Activated naive CD8-positive, alpha-beta T cell treated with anti-CD3 and anti-CD28 coated beads, Interleukin-2, amount 10 ng/mL, durations not matched to agents 7 days and 5 days (primary cell): ENCODE measurements at places on chromosomes 4 and X. TPM values are rescaled to one million over a fixed set of nuclear protein-coding genes. Genes with fewer than 3 reads are reported as not detected.

GPR82 gene
- 1.1 TPM for total RNA-seq

- H3K27ac ChIP-seq: no peak overlapping the region
- no peak overlapping the region for H3K4me3 ChIP-seq
- H3K27me3 ChIP-seq: no peaks in the 10 kb centered on the region
- H3K36me3 ChIP-seq: no peaks in the 10 kb centered on the region
- H3K4me1 ChIP-seq: no peaks in the 10 kb centered on the region
Observed at GRCh38 chr4:74190919-74191397, 33.0 kb downstream of the MTHFD2L start.

DNA sequence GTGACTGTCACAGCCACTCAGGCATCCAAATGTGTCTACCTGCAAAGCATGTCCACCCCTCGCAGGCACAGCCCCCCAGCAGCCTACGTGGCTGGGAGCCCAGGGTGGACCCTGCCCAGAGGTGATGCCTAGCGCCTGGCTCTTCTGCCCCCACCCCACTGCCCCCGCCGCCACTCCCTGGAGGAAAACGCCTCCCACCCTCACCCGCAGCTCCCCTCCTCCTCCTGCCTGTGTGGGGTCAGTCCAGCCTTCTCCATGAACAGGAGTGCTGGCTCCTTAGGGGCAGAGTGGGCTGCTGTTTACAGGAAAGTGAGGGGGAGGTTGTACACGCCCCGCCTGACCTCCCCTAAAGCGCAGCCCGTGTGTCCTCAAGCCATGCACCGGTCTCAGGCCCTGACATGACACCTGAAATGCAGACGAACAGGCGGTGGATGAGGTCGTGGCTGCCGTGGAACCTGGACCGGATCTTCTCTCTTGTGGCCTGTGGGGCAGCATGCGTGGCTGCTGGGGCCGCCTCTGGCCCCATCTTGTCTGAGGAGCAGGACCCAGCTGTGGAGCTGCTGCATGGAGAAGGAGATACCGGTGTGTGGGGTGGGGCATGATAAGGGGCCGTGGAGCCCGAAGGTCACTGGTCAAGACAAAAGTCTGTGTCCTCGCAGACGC lies 11.9 kb upstream of the MXD4 start:
- H3K27me3 ChIP-seq: no peaks in the 10 kb centered on the region
- H3K4me1 ChIP-seq: no peaks in the 10 kb centered on the region
- no peak overlapping the region for H3K4me3 ChIP-seq
- DNase-seq: no peak
- H3K27ac ChIP-seq: no peak overlapping the region
- H3K36me3 ChIP-seq: no peaks in the 10 kb centered on the region

- H3K4me1 ChIP-seq: peaks cover 15% of the 10 kb centered on the region
- no peak overlapping the region for H3K27ac ChIP-seq
- DNase-seq: no peak
- H3K27me3 ChIP-seq: no peaks in the 10 kb centered on the region
Observed at GRCh38 chr4:7013175-7013574, 30.0 kb upstream of the TADA2B start.

GRCh38 chrX:15497865-15498264 lies 2.7 kb upstream of the BMX start:
- H3K27me3 ChIP-seq: peaks cover 23% of the 10 kb centered on the region
- DNase-seq: peak; percentile 33
- peaks cover 7% of the 10 kb centered on the region for H3K4me1 ChIP-seq

GRCh38 chrX:15055146-15055930 lies 182.1 kb downstream of the MOSPD2 start:
- H3K4me3 ChIP-seq: no peak overlapping the region
- no peaks in the 10 kb centered on the region for H3K4me1 ChIP-seq
- no peaks in the 10 kb centered on the region for H3K36me3 ChIP-seq
- no peak overlapping the region for H3K27ac ChIP-seq
